ENCODE measurements at places on chromosomes 16 and 17. TPM values are rescaled to one million over a fixed set of nuclear protein-coding genes. Genes with fewer than 3 reads are reported as not detected.

Gene CCL8
- total RNA-seq, result not detected

Gene SPIRE2
- 21.1 TPM for total RNA-seq

- DNase-seq, result no peak
Measured at GRCh38 chr17:44396946-44397345, 7.5 kb upstream of the ITGA2B start.

- DNase-seq, result no peak
Measured at GRCh38 chr17:71413935-71414334, 706.9 kb upstream of the SOX9 start.

DNA sequence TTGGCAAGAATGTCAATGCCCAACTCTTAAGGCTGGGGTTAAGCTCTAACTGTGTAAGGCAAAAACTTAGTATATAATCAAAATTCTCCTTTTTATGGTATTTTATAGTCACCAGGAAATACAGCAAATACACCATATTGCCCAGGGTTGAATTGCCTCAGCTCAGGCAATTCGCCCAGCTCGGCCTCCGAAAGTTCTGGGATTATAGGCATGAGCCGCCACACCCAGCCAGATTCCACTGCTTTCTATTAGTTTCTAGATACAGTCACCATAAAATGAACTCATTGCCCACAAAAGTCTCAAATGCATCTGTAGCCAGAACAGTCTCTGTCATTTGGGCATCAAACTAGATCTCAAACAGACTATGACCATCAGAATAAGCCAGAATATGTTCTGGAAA, 238.7 kb upstream of the TOX3 start:
- no peak for DNase-seq

Gene MT1G
- 333 TPM for total RNA-seq

- DNase-seq, result no peak
Measured at GRCh38 chr17:2250140-2251095, 53.2 kb downstream of the SMG6 start.

Gene LDHD
- 12.6 TPM for total RNA-seq

Gene TBC1D3H
- total RNA-seq, result not detected

- no peak for DNase-seq
Measured at GRCh38 chr17:8175795-8176196, 384 bp downstream of the TMEM107 start.

- peak; percentile 5 for DNase-seq
Measured at GRCh38 chr16:84482001-84482891, 22.2 kb downstream of the MEAK7 start.

DNA sequence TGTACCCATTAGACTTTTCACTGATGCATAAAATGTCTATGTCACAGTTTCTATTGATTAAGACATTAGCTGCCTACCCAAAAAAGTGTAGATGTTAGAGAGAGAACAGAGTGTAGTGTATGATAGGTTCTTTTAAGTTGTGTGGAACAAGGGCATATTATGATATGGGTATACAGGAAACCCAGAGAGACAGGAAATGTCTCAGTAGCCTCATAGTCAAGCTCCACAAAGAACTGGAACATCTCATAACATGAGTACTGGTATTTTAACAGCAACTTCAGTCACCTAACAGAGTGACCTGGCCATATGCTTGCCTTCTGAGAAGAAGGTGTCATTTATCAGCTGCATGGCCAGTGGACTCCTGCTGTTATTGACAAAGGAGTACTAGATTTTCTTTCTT, 128.1 kb downstream of the RGS9 start:
- DNase-seq, result no peak

Gene KRT31
- not detected for total RNA-seq

DNA sequence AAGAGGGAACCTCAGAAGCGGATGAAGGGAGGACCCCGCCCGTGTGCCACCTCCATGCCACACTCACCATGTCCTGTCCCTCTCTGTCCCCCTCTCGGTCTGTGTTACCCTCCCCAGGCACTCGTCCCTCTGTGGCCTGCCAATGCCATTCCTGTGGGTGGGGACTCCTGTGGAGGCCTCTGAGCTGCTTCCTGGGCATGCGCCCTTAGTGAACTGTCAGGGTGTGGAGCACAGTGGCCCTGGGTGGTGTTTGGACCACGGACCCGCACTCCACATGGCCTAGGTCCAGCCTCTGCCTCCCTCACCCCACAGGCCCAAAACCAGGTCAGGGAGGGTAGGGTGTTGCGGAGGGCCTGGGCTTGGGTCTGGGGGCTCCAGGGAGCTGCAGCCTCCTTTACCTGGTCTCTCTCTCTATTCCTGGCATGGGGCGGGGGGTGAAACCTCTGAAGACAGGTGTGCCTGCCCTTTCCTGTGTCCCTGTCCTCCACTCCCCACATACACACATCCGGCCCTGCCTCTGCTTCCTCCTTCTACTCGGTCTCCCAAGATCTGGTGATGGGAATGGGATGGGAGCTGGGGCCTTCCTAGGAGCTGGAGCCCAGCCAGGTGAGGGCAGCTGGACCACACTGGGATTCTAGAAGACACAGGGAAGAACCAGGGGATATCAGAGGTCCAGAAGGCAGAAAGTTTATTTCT, 11.5 kb upstream of the PKMYT1 start:
- DNase-seq, result no peak

GRCh38 chr16:77946823-77947222, 75.5 kb upstream of the CLEC3A start:
- no peak for DNase-seq

- DNase-seq, result no peak
Measured at GRCh38 chr17:7782240-7782639, 51.8 kb upstream of the KDM6B start.

- DNase-seq, result no peak
Measured at GRCh38 chr16:13997933-13998332, 73.2 kb upstream of the MRTFB start.

DNA sequence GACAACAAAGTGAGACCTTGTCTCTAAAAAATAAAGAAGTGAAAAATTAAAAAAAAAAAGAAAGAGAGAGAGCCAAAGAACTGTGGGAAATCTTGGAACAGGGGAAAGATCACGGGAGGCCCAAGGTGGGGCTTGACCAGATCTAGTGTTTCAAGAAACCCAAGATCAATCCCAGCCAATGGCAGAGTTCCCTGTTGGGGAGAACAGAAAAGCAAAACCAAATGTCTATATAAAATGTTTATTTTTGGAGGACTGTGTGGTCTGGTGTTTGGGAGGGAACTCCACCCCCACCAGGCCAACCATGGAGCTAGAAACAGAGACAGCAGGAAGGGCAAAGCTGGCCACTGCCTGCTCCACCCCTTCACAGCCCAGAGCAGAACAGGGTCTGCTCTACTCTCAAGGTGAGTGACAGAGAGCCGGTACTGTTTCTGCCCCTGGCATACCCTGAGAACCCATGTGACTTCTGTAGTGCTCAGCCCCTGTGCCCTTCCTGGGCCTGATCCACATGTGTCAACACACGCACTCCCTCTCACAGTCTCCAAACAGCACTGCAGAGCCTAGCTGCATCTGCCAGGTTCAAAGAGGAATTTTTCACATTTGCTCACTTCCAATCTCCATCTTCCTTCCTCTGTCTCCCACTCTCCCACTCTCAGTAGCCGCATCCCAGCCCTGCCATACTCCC, 3.7 kb downstream of the TMEM101 start:
- no peak for DNase-seq

DNA sequence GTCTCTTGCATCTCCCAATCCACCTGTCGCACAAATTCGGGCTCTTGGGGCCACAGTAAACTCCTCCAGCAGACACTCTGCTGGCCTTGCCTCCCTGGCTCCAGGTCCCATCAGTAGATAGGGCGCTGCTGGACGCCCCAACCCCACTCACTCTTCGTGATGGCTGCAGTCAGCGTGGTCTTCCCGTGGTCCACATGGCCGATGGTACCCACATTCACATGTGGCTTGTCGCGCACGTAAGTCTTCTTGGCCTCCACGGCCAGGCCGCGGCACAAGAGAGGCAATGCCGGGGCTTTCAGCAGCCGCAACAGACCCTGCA, 428 bp downstream of the TUFM start:
- no peak for DNase-seq

Gene GAST
- total RNA-seq, result not detected

DNA sequence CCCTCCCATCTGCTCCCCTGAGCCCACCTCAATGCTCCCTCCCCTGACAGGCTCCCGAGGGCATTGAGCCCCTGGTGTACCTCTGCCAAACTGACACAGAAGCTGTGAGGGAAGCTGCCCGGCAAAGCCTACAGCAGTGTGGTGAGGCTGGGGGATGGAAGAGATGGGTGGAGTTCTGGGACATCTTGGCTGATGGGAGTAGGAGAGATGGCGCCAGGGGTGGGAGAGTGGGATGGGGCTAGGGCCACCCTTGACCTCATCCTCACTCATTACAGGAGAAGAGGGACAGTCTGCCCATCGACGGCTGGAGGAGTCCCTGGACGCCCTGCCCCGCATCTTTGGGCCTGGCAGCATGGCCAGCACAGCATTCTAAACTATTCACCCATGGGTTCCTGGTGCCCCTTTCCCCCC, 16.2 kb upstream of the CTCF start:
- no peak for DNase-seq

GRCh38 chr16:88456356-88457292, 3.5 kb downstream of the ZFPM1 start:
- DNase-seq, result no peak

Gene TPSG1
- total RNA-seq, result not detected

GRCh38 chr16:84294117-84294516, 561 bp upstream of the WFDC1 start:
- no peak for DNase-seq

Gene SLC52A1
- 0.78 TPM for total RNA-seq

GRCh38 chr17:21161498-21162393, 35.0 kb downstream of the DHRS7B start:
- DNase-seq, result no peak

DNA sequence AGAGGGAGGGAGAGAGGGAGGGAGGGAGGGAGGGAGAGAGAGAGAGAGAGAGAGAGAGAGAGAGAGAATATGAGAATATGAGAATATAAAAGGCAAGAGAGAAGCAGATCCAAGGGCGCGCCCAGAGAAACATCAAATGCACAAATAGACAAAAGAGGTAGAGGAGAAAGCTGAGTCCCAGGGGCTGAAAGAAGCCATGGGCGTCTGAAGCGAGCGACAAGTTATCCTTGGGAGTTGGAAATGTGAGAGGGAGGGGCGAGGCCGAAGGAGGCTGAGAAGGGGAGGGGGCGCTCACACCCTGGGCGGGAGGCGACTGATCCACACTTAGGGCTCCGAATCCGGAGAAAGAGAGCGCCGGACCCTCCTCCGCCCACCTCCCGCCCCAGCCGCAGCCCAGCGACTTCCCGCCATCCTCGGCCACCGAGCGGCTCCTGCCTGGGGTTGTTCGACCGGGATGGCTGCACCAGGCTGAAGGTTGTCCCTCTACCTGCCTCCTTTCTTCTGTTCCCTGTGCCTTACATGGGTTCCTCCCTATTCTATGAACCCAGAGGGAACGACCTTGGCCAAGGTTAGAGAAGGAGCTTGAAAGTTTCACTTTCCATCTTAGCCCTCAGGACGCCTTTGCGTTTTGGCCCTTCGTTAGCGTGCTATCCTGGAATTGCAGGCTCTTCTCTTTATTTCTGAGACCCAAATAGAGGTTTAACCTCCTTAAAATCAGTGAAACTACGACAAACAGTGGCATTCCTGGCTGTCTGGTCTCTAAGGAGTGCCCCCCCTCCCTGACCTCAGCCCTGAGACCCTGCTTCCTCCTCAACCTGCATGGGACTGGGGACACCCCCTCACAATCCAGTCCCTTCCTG, 21.2 kb upstream of the HOXB9 start:
- DNase-seq, result peak; percentile 73

DNA sequence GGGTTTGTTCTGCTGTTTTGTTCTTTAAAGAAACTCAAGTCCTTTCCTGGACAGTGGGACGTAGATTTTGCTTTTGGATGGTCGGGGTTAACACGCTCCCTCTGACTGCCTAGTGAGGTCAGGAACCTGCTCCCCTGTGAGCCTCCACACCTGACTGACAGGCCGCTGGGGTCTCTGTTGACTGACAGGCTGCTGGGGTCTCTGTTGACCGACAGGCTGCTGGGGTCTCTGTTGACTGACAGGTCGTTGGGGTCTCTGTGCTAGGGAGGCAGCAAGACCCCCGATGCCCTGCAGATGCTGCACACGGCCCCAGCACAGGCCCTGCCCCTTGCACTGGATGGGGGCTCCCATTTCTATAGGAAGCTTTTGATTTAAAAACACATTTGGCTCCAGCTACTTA, 33.5 kb downstream of the LMF1 start:
- DNase-seq, result no peak

- peak; percentile 83 for DNase-seq
Measured at GRCh38 chr16:50509521-50510341, 38.5 kb upstream of the NKD1 start.

GRCh38 chr17:50094753-50095619, at the start of gene PDK2:
Gene PDK2, plus strand, starts transcription at chr17:50095351. Its CDS starts 85 bp downstream, at chr17:50095436.
- peak; percentile 95 for DNase-seq

- no peak for DNase-seq
Measured at GRCh38 chr17:47882247-47882646, 13.8 kb upstream of the SP2 start.

GRCh38 chr16:72036098-72036497, 18.2 kb upstream of the HP start:
- DNase-seq, result no peak

Gene WFIKKN1
- total RNA-seq, result 17.3 TPM

- no peak for DNase-seq
Measured at GRCh38 chr17:39928858-39929645, 1.5 kb downstream of the LRRC3C start.

DNA sequence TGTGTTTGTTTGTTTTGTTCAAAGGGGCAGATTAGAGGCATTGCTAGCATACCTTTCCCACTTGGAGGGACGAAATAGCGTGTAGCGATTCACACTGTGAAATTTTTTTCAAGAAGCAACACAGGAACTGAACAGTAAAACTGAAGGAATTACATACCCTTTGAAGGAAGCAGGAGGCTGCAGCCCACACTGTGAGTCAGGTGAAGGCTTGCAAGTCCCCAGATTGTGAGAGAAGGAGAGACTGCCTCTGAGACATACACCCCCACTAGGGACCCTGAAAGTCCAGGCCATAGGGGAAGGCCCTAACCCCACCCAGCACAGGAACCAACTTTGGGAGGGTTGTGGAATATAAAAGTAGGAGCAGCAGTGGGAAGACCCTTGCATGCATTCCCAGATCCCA, 69.6 kb upstream of the HS3ST3A1 start:
- DNase-seq, result no peak
